ENCODE measurements at places on chromosomes 16 and 17.

GRCh38 chr17:57541472-57542394 is 203.4 kb downstream of the CCDC182 start:
- no peak for DNase-seq

GRCh38 chr16:68420366-68420942 is 27.9 kb downstream of the SMPD3 start:
- DNase-seq: no peak

DNA sequence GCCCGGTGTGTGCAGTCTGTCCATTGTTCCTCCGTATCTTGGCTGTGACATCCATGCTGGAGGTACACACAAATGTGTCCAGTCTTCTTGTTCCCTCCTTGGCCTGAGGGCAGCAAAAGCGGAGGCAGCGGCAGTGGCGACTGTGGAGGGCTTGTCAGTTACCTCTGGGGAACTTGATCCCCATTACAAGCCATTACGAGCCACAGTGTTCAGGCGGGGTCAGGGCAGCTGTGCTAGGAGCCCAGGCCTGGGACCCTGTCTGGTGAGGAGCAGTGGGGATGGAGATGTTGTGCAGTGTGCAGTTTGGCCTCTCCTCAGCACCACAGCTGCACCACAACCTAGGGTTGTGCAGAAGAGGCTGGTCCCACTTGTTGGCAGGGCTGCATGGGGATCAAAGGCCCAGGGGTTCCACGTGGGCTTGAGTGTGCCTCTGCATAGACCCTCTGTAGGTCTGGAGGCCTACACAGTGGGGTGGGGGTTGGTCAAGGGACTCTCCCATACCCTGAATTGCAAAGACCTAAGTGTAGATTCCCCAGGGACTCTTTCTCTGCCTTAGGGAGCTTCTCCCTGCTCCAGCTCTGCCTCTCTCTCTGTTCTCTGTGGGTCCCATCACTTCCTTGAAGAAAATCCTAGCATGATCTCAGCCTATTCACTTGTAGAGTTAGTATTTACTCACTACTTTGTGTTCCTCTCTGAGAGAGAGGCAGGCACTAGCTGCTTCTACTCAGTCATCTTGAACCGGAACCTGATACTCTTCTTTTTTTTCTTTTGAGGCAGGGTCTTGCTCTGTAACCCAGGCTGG is 58.8 kb downstream of the SLFN11 start:
- no peak for DNase-seq

DNA sequence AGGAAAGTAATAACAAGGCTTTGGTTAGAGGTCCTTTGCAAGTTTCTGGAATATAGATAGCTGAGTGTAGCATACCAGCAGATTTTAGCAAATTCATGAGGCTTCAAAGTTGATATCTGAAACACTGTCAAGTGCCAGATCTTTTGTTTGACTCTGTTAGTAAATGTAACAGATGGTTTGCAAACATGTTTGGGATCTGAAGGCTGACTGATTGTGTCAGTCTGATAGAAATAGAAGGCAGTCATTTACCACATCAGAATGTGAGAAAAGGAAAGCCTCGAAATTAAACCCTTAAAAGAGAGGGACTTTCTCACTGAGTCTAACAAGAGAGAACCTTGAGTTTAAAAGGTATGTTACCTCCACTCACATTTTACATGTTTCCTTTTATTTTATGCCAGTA is 371.5 kb downstream of the KIF2B start:
- DNase-seq: no peak

- DNase-seq: no peak
Measured at GRCh38 chr16:1363501-1364041, 11.8 kb downstream of the GNPTG start.

DNA sequence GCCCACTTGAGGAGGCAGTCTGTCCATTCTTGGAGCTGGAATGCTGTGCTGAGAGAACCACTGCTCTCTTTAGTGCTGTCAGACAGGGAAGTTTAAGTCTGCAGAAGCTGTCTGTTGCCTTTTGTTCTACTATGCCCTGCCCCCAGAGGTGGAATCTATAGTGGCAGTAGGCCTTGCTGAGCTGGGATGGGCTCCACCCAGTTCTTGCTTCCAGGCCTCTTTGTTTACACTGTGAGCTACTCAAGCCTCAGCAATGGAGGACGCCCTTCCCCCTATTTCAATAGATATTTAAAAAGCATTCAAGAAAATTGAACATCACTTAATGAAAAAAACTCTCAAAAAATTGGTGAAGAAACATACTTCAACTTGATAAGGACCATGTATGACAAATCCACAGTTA is 313.5 kb downstream of the PHKB start:
- no peak for DNase-seq

Measured in femur (tissue), 1 donor.